ENCODE measurements at places on chromosomes 7 and 10.

GRCh38 chr10:48759113-48759901 is 74.6 kb downstream of the WDFY4 start:
- DNase-seq, result no peak

DNA sequence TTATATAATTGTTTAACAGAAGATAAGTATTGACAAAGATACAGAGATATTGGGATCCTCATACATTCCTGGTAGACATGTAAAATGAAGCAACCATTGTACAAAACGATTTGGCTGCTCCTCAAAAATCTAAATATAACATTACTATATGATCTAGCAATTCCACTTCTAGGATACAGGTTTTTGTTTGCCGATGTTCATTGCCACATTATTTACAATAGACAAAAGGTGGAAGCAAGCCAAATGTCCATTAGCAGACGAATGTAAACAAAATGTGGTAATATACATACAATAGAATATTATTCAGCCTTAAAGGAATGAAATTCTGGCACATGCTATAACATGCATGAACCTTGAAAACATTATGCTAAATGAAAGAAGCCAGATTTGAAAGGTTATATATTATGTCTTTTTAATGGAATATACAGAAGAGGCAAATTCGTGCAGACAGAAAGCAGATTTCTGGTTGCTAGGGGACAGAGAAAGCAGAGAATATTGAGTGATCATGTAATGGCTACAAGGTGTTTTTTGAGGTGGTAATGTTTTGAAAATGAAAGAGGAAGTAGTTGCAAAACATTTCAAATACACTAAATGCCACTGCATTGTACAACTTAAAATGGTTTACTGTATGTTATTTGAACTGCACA is 44.9 kb downstream of the POLR1F start:
- no peak for DNase-seq

- DNase-seq, result no peak
Observed at GRCh38 chr10:98684019-98684899, 237.5 kb upstream of the HPS1 start.

DNA sequence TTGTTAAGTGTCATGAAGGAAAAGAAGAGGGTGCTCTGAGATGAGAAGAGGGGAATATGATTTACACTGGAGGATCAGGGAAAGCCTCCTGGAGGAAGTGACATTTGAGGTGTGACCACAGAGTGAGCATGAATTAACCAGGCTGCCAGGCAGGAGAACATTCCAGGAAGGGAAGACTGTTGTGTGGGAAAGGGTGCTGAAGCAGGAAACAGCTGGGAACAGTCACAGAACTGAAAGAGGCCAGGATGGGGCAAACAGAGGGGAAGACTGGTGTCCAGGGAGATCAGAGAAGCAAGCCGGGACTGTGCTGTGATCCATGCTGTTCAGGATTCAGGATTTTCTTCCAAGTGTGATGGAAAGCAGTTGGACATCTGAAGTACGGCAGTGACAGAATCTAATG is 14.9 kb downstream of the HIPK2 start:
- DNase-seq, result no peak

DNA sequence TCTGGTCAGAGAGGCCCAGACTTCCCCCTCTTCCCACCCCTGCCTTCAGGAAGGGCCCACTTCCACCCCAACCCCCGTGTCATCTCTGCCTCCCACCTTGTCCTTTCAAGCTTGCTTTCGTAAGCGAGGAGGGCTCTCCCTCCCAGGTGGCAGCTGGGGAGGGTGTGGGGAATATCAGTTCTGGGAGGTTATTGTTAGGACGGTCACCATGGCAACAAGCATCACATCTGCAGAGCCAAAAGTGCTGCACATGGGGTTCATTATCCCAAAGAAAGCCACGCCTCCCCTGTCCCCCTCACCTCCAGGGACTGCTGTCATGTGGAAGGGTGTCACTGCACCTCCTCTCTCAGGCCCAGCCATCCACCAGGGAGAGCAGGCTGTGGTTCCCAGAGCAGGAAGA is 2.6 kb upstream of the CAMK2B start:
- no peak for DNase-seq

DNA sequence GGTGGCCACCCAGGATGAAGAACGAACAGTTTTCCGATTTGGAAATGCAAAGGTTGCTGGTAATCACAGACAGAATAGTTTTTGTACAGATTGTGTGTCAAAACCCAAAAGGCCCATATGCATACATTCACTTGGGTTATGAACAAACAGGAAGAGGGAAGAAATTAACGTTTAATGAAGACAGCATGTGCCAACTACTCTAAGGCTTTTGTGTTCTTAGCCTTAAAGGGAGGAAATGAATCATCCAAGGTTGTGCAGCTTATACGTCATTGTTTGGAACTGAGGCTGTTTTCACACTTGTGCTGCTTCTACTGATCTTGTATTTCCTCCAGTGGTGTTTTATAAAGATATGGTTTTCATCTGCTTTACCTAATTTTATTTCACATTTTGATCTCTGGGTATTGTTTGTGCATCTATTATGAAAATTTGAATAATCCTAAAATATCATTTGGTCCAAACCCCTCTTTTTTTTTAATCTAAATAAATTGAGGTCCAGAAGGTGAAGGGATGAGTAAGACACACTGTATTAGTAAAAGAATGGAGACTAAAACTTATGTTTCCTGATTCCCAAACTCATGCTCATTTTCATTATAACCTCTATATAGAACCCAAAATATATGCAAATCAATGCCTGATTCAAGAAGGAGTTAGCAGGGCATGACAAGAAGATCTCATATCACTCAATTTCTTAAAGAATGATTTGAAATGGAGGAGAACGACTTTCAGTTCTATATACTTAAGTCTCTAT is 373.1 kb downstream of the THSD7A start:
- DNase-seq, result peak; percentile 79

GRCh38 chr10:70565556-70566514 is 36.7 kb downstream of the PRF1 start:
- no peak for DNase-seq

- no peak for DNase-seq
Observed at GRCh38 chr7:129090300-129090907, 35.5 kb upstream of the TNPO3 start.

DNA sequence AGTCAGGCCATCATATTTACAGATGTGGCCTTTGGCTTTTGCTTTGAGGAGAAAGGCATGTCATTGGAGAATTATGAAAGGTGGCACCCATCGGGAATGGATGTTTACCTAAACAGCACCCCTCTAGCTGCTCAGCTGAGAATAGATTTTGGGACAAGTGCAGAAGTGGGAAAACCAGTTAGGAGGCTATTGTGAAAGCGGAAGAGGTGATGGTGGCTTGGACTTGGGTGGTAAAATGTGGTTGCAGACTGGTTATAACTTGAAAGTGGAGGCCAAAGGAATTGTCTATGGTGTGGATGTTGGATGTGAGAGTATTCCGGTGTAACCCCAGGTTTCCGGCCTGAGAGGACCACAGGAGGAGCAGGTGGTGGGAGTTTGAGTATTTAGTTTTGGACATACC is 5.2 kb upstream of the SLC12A9 start:
- no peak for DNase-seq

GRCh38 chr7:123372368-123372767 is 162.0 kb downstream of the IQUB start:
- DNase-seq, result no peak

DNA sequence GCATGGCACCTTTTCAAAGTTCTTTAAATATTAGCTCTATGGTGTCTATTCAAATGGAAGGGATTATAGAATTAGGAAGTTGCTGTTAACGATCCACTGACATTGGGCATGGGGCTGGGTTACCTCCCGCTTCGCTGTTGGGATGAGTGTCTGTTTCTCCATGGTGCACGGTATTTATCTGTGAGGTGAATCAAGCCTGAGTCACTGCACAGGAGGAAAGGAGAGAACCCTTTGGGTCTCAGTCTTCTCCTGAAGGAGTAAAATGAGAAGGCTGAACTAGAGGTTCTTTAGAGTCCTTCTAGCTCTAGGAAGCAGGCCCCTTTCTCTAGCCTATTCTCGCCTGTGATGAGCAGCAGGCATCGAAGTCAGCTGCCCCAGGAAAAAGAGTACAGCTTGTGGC is 7.3 kb downstream of the JCAD start:
- no peak for DNase-seq

GRCh38 chr10:49601857-49602256 is 8.3 kb upstream of the SLC18A3 start:
- no peak for DNase-seq

DNA sequence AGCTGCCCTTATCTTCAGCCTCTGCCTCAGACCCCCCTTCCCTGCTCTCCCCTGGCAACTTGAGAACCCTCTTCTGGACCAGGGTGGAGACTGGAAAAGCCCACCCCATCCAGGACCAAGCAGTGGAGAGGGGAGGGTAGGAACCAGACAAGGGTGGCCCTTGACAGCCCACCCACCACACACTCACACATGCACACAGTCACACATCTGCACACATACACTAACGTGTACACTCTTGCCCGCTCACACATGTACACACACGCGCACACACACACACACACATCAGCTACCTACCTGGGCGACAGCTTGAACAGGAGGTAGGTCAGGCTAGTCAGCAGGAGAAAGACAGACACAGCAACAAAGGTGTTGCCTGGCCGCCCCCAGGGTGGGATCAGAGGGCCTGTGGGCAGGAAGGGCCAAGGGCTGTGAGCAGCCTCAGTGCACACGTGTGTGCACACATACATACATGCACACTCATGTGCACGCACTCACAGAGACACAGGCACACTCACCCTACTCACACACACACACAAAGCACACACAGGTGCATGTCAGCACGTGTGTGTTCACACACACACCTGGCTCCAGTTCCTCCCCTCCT is 34.9 kb upstream of the TUBB8 start:
- DNase-seq, result no peak

GRCh38 chr10:113232928-113233511 is 283.0 kb downstream of the TCF7L2 start:
- DNase-seq, result no peak

DNA sequence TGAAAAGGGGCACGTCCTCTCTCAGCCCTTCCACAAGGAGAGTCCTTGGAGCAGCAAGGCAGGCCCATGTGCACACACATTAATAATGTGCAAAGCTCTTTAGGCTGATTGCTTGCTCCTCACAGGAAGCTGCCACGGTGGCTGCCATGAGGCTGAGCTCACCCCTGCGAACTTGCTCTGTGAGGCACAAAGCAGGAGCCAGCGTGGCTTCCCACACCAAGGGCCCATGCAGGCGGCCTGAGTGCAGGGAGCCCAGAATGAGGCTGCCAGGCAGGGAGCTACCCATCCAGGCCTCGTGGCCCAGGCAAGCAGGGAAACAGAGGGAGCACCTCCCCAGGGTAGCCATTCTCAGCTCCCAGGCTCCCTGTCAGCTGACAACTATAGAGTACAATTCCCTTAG is 242.9 kb downstream of the GRID1 start:
- DNase-seq, result no peak

DNA sequence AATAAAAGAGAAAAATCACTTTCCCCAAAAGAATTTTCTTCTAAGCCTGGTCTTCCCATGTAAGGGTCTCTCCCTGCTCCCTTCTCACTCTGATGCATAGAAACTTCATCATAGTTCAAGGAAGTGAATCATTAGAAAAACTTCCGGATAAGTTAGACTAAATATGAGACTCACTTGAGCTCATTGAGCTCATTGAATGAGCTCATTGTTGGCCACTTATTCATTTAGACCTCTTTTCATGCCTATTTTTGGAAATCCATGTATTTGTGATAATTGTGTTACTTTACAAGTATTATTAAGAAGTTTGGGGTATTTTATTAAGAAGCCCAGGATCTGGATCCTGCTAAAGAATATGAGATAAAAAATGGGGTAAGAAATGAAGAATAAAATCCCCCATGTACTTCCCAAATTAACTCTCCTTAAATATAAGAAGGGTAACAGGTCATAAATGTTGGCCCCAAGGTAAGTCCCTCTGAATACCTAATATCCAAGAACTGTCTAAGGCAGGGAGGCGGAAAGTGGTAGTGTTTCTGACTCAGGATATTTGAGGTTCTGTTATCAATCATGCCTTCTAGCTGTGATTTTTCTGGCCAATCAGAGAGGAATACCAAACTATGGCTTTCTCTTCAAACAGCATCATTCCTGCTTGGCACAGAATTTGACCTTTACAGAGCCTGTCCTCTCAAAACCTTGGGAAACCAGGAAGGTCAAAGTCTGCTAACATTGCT is 236.5 kb upstream of the PTN start:
- DNase-seq, result peak; percentile 48

Measured in astrocyte of the cerebellum (primary cell).